ENCODE measurements at places on chromosomes 12 and 14.

- DNase-seq, result no peak
Observed at GRCh38 chr12:100229036-100229635, 28.5 kb downstream of the ACTR6 start.

DNA sequence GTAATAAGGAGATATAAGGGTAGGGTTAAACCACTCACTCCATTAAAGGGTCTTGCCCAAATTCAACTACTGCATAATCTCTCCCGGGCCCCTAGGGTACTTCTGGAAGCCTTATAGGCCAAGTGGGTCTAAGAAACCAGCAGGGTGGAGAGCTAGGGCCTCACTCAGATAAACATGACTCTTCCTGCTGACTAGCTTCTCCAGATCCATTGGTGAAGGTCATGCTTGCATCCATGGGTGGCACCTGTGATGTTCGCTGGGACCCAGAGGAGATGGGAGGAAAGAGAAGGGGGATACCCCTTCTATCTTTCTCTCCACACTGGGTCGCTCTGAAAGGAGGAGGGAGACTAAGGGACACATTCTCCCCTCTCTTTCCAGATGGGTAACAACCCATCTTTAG is 36.1 kb upstream of the HIGD1C start:
- DNase-seq, result no peak

DNA sequence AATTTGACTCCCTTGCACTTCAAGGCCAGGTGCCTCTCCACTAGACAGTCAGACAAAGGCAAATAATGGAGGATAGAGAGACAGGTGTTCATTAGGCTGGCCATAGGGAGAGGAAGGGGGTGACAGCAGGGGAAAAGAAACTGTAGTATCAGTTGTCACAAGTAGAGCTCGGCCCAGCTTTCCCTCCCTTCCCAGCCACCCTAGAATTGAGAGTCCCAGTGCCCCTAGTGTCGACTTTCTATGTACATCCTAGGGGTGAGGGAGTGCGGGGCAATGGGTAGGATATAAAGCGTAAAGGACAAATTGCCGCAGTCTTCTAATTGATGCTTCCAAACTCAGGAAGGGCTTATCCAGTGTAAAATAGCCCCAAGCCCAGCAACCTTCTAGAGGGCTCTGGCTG is 39.0 kb downstream of the BAZ2A start:
- DNase-seq, result no peak

DNA sequence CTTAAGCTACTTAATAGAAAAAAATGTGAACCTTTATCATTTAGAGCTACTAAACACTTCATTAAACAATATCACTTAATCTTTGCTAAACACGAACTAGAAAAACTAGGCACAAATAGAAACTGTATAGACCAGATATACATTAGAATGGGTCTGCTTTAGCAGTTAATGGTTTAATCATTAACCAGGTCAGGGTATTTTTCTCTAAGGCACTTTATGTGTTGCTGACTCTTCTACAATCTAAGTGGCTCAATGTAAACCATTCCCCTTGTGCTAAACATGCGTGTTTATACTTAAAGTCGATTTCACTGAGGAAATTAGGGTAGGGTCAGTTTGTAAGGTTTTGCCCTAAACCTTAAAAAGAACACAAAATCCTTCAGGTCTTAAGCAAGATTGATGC is 29.7 kb downstream of the TMCC3 start:
- no peak for DNase-seq

GRCh38 chr12:20187456-20187855 is 180.9 kb upstream of the PDE3A start:
- DNase-seq, result no peak

DNA sequence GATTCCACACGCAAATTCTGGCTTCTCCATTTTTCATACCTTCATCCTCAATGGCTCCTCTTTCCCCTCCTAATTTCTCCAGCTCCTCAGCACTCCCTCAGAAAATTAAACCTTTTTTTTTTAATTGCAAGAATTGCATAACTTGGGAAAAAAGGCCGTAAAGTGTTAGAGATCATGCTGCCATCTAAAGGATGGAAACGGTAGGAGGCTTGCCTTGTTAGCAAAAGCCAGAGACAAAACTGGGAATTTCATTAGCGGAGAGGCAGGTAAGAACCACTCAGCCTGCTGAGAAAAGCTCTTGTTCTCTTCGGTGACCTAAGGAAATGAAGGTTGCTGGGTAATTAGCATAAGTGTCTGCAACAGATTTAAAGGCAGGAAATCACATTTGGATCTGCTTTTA is 204.3 kb downstream of the AEBP2 start:
- no peak for DNase-seq

- no peak for DNase-seq
Observed at GRCh38 chr12:120797677-120798642, 72.3 kb downstream of the ACADS start.

- no peak for DNase-seq
Observed at GRCh38 chr12:54033980-54034784, 1.3 kb downstream of the HOXC5 start.

- no peak for DNase-seq
Observed at GRCh38 chr14:95056476-95056875, 100.9 kb downstream of the DICER1 start.

GRCh38 chr14:23302290-23303225 is at the start of gene PPP1R3E:
PPP1R3E (minus strand) TSS chr14:23302859; CDS start chr14:23302576, 283 bp downstream.
- DNase-seq, result peak; percentile 87

DNA sequence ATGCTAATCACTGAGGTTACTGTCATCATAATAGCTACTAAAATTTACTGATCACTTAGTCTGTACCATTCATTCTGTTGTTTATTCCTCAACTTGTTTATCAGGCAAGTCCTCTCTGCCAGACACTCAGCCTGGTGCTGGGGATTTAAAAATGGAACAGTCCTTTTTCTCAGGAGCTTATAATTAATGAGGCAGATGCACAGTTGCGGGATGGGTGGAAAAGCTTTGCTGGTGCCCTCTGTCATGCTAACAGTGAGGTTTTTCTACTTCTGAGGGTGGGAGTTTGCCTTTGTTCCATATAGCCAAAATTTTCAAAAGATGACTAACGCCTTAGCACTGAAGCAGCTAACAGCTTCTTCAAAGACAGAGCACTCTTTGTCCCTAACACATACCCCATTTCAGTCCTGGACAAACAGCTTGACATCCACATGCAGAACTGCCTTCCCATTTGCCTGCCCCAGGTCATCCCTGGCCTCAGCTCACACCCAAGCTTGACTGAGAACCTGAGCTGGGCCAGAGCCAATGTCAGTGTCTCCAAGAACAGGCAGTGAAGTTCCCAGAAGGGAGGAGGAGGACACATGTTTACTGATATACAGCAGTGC is 30.8 kb upstream of the HSPB8 start:
- no peak for DNase-seq

- no peak for DNase-seq
Observed at GRCh38 chr14:85574853-85575616, 45.1 kb downstream of the FLRT2 start.

DNA sequence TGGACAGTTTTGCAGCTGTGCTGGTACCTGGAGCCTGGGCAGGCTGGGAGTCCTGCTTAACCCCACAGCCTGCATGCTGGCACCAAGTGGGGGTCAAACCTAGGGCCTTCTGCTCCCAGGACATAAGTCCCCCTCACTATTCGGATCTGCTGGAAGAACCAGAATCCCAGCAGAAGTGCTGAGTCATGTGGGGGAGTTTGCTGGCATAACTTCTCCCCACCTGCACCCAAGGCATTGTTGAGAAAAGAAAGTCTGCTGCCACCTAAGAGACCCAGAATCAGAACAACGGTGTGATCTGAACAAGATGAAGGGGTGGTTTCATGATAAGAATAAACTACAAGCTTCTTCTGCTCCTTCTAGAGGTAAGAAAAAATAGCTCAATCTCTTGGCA is 102.7 kb downstream of the RBM19 start:
- no peak for DNase-seq

DNA sequence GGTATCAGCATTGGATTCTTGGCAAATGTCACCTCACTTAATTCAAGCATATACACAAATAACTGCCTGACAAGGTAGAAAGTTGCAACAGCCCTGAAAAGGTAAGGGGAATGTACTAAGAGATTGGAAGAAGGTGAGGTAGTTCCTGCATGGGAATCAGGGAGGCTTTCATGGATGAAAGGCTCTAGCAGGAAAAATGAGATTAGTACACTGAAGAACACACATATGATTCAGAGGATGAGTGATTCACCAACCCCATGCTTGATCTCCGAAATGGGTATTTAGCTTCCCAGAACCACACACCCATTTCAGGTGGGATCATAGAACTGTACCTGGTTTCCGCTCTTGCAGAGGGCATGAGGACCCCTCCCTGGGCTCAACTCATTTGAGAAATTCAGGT is 65.8 kb downstream of the PAH start:
- DNase-seq, result no peak

DNA sequence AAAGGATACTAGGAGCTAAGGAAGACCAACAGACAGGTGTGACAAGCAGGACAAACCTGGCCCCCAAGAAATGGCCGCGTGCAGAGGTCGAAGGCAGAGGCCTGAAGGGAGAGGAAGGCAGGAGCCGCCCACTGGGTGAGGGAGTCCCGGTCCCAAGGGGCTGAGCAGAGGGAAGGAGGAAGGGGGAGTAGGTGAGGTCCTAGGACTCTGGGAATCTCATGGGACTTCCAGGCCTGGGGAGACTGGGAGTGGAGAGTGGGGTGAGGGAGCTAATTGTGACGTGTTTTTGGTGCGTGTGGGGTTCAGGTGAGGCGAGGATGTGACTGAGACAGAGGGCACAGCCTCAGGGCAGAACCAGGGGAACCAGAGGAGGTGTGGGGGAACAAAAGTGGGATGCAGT is 11.7 kb upstream of the FLVCR2 start:
- DNase-seq, result no peak

DNA sequence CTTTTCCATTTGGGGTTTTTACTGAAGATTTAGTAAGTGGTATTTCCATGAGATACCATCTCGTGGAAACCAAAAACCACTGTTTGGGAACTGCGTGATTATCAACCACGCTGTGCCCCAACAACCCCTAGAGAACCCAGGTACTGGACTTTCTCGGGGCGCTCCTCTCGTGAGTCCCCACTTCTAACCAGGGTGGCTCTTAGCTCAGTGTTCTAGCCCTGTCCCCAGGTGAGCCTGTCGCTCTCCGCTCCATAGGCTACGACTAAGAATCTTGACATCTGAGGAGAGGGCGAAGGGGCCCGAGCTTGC is 686 bp downstream of the MCRS1 start:
- no peak for DNase-seq

GRCh38 chr14:23299211-23299957 is 3.3 kb downstream of the PPP1R3E start:
- DNase-seq, result peak; percentile 60

DNA sequence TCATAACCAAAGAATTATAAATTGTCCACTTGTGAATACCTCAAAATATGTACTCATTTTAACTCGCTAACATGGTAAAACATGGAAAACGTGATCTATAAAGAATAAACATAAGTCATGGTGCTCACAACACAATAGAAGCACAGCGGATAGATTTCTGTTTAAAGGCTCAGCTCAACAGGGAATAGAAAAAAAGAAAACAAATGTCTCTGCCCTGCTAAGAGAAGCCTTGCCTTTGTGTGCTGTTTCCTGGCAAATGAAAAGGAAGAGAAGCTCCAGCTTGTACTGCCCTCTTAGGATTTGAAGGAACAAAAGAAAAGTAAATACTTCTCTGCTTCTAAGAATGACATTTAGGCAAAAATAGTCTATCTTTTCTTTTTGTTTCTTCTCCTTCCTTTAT is 121.0 kb upstream of the KRR1 start:
- no peak for DNase-seq

DNA sequence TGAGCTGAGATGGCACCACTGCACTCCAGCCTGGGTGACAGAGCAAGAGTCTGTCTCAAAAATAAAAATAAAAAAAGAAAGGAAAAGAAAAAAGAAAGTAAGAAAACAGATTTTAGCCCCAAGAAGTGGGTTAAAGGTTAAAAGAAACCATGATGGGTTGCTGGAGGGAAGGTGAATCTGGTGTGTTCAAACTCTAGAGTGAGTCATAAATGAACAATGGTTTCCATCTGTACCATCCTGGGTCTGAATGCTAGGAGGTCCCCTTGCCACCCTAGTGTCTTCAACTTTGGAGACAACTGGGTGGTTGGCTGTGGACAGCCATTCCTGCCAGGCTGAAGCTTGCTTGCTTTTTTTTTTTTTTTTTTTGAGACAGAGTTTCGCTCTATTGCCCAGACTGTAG is 1.6 kb upstream of the RPS26 start:
- DNase-seq, result no peak

GRCh38 chr12:12735301-12735700 is 18.1 kb downstream of the CDKN1B start:
- DNase-seq, result no peak

- no peak for DNase-seq
Observed at GRCh38 chr14:93116676-93117200, 1.0 kb upstream of the ITPK1 start.

DNA sequence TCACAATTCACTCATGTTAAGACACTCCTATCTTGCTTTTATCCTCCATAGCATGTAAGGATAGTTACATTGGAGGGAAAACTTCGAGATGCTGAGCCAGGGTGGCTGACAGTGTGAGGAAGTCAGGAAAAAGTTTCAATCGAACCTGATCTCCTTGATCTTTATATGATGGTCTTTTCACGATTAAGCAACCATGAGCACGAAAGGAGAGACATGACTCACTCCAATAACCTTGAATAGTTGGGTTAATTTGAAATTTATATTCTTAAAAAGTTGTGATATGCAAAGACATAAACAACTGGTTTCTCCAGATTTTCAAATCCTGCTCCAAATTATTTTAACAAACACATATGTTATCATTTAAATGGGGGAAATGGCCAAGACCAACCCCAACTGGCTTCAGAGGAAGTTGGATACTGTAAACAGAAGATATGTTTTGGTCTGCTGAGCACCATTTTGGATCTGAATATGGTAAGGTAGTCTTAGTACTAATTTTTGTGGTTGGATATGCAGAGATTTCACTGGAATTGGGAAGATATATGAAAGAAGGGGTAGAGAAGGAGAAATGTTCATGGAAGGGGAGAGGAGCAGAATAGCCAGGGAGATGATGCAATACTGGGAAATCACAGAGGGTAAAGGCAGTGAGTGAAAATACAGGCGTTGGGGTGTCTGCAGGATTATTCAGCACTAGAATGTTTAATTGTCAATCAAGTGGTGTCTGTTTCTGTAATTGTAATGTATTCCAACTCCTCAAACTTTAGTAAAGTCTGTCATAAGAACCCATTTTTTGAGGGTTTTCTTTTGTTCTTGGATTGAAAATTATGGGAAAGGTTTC is 185.2 kb upstream of the SLC38A2 start:
- no peak for DNase-seq

- no peak for DNase-seq
Observed at GRCh38 chr12:39813776-39814175, 194.2 kb upstream of the ABCD2 start.

Measured in CD4-positive, alpha-beta T cell treated with Interleukin-4 for 1 hour (primary cell).